ENCODE measurements at places on chromosomes 1 and 21.

- no peak for DNase-seq
Observed at GRCh38 chr1:228061411-228062084, 21.0 kb upstream of the ARF1 start.

GRCh38 chr1:27878787-27879335, 6.5 kb downstream of the THEMIS2 start:
- no peak for DNase-seq

DNA sequence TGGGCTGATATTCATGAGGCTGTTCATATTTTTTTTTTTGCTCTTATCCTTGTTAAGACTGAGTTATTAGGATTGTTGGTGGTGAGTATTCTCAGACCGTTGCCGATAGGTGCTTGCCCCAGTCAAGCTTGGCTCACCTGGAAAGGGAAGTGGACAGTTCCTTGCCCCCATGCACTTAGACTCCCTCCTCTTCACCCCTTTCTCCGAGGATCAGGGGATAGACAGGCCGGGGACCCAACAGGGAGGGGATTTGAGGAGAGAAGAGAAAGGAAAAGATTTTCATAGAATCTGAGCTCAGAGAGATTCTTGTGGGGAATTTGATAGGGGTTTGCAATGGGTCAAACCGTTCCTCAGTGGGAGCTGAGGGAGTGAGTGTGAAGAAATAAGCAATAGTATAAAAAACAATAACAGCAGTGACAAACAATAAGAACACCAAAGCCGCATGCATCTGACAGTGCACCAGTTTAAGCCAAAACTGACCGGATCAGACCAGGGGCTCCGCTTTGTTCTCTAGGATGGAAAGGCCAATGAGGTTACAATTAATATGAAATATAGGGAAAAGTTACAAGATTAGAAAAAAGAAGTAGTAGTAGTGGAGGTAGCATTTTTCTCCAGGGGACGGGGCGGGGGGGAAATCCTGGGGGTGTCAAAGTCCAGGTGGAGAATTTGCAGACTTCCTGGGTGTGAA, 8.9 kb downstream of the PAX7 start:
- DNase-seq: no peak

DNA sequence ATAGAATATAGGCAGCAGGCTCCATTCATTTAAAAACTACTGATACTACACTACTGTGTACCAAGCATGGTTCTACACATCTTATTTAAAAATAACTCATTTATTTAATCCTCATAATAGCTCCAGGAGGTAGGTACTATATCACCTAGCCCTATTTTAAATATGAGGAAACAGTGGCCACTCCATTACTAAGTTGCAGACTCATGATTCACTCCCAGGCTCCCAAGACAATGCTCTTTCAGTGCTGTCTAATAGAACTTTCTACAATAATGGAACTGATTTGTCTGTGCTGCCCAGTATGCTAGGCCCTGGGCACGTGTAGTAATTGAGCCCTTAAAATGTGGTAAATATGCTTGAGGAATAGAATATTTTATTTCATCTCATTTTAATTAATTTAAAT, 357.1 kb downstream of the LTN1 start:
- DNase-seq: no peak

GRCh38 chr1:72280711-72281110, 1.6 kb downstream of the NEGR1 start:
- no peak for DNase-seq

Data from NCI-H1930 (cell line).